CD4-positive, CD25-positive, alpha-beta regulatory T cell (primary cell): ENCODE measurements at places on chromosomes 16 and 17. TPM values are rescaled to one million over a fixed set of nuclear protein-coding genes. Genes with fewer than 3 reads are reported as not detected.
A peak's percentile ranks its signal among the peaks of the same experiment; 100 is the strongest.

DNA sequence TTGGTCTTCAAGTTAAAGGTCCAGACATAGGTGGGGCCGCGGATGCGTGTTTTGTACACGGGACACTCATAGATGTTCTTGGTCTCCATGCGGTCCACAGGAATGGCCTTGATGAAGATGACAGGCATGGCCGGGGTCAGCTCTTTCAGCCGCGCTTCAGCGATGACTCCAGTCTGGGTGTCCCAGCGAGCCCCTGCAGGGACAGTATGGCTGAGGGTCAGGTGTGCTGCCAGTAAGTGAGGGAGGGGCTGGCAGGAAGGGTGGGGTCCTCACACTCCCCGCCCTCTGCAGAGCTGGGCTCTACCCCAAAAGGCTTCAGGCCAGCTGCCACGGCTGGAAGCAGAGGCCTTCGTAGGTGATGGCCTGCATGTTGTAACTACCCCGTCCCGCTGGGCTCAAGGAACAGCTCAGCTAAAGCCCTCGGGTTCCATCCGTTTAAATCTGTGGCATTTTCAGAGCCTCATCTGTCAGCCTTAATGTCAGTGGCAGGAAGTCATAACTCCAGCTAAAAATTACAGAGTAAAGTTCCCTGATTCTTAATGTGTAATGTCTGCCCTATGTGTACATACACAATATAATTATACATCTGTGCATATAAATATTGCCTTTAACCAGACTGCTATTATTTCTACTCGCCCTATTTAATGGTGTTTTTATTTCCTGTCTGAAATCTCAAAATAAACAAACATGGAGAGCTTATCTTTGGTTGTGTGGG is 45.7 kb downstream of the PGS1 start:
- H3K4me1 ChIP-seq = no peaks in the 10 kb centered on the region
- no peaks in the 10 kb centered on the region for H3K27me3 ChIP-seq
- DNase-seq = no peak
- H3K4me3 ChIP-seq = no peak overlapping the region
- H3K27ac ChIP-seq = no peak overlapping the region
- peaks cover 72% of the 10 kb centered on the region for H3K36me3 ChIP-seq

DNA sequence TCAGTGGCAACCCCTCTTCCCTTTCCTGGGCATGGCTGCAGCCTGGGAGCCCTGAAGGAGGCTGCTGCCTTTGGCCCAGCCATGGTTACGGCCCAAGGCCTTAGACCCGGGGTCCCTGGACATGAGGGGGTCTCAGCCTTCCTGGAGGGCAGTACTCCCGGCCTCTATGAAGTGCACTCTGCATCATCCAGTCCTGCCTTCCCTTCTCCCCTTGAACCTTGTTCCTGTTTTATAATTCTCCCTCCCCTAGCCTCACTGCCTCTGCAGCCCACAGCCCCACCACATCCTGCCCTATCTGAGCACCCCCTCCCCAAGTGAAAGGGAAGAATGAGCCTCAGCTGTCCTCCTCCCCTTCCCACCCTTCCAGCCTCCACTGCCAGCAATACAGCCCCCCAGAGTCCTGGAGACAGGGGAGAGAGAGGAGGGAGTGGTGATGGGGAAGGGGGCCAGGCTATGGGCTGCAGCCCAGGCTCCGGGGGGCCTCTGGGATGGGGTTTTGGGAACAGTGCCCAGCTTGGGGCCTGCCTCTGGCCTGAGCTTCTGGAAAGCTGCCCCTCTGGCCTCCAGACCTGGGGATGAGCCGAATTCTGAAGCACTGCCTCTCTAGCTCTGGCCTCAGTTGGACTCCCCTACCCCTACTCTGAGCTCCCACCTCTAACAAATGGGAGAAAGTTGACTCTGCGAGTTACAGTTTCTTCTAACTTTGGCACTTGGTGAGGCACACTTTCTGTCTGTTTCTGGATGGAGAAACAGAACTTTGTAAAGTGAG is 7.6 kb downstream of the CCR7 start:
- no peak overlapping the region for H3K4me3 ChIP-seq
- peaks cover 79% of the 10 kb centered on the region for H3K36me3 ChIP-seq
- peaks cover 82% of the 10 kb centered on the region for H3K4me1 ChIP-seq
- H3K27me3 ChIP-seq = no peaks in the 10 kb centered on the region
- no peak for DNase-seq

GRCh38 chr17:81533339-81534141 is 5.4 kb downstream of the FSCN2 start:
- peaks cover 4% of the 10 kb centered on the region for H3K36me3 ChIP-seq
- no peak overlapping the region for H3K4me3 ChIP-seq
- peaks cover 11% of the 10 kb centered on the region for H3K4me1 ChIP-seq
- H3K27me3 ChIP-seq = peaks cover 3% of the 10 kb centered on the region
- no peak for DNase-seq
- no peak overlapping the region for H3K27ac ChIP-seq

DNA sequence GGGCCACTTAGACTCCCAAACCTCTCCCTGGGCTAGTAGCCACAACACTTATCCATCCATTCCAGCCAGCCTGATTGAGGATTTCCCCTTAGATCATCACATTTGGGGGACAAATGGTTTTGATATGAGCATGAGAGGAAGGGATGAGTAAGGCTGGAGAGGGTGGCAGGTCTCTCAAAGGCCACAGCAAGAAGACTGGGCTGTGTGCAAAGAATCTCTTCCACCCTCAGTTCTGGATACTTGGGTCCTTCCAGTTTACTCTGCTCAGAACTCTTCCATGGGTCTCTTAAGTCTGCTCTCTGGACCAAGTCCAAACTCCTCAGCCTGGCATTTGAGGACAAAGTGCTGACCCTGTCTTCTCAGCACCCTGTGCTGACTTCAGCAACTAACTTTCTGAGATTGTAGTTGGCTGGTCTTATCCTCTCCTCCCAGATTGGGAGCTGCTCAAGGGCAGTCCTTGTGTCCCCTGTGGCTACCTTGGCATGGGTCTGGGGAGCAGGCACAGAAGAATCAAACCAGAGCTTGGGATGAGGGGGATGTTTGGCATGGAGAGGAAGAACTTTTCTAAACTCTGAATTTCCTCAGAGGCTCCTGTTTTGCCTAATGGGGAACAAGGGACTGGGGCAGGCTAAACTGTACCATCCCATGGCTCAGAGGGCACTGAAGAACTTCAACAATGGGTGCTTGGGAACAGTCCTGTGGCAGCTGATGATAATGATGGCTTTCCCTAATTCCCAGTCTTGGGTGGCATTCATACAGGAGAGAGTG is 3.1 kb upstream of the NFATC3 start:
- H3K4me1 ChIP-seq = peaks cover 84% of the 10 kb centered on the region
- H3K36me3 ChIP-seq = no peaks in the 10 kb centered on the region
- no peak for DNase-seq
- peak overlapping the region; percentile 56 for H3K27ac ChIP-seq
- H3K4me3 ChIP-seq = peak overlapping the region; percentile 10

GRCh38 chr17:29664743-29665480 is 42.2 kb upstream of the CORO6 start:
- H3K27me3 ChIP-seq = no peaks in the 10 kb centered on the region
- H3K36me3 ChIP-seq = peaks cover 73% of the 10 kb centered on the region

The KRTAP1-3 gene
- total RNA-seq = not detected

DNA sequence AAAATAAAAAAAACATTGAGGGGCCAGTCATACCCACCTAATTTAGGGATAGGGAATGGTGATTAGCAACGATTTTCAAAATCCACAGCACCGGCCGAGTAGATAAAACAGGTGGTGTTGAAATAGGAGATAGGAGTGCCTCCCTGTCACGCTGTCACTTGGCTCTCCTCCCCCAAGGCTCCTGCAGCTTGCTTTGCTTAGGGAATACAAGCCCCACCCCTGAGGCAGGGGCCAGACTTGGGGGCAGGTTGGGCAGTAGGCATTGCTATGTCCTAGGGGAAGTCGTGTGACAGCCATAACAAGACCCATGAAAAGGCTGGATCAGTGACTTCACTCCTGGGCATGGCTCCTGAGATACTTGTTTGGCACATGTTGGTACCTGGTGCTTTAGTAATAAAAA is 25.8 kb downstream of the POLR2A start:
- H3K27me3 ChIP-seq = no peaks in the 10 kb centered on the region
- no peak for DNase-seq
- peaks cover 91% of the 10 kb centered on the region for H3K36me3 ChIP-seq
- H3K27ac ChIP-seq = no peak overlapping the region
- H3K4me1 ChIP-seq = no peaks in the 10 kb centered on the region
- H3K4me3 ChIP-seq = no peak overlapping the region

- no peak overlapping the region for H3K4me3 ChIP-seq
- H3K36me3 ChIP-seq = no peaks in the 10 kb centered on the region
- H3K4me1 ChIP-seq = no peaks in the 10 kb centered on the region
- H3K27me3 ChIP-seq = no peaks in the 10 kb centered on the region
- no peak for DNase-seq
These were observed 131.0 kb downstream of the C16orf78 start for GRCh38 chr16:49504626-49505025.

DNA sequence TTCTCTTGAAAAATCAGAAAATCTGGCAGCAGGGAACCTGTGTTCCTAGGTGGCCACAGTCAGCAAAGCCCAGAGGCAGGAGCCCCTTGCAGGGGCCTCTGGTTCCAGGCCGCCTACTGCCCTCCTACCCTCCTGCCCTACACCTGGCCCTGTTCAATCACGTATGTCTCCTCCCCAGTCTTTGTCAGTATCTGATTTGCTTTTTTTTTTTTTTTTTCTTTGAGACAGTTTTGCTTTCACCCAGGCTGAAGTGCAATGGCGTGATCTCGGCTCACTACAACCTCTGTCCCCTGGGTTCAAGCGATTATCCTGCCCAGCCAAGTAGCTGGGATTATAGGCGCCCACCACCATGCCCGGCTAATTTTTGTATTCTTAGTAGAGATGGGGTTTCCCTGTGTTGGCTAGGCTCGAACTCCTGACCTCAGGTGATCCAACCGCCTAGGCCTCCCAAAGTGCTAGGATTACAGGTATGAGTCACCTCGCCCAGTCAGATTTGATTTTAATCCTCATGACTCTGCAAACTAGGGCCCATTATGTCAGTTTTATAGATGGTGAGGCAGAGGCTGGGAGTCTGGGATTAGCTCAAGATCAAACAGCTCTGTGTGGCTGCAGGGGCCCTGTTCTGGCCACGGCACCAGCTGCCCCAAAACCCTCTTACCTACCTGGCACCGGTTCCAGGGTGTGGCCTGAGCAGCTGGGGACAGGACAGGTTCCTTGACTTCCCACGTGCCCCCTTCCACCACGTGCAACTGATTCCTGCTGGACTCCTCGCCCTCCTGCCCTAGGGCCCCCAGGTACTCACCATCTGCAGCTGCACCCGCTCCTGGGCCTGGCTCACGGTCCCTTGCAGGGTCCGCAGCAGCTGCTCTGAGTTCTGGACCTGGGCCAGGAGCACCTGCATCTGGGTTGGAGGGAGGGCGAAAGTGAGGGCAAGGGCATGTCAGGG is 14.7 kb downstream of the RABEP2 start:
- no peaks in the 10 kb centered on the region for H3K4me1 ChIP-seq
- H3K27ac ChIP-seq = no peak overlapping the region
- H3K36me3 ChIP-seq = peaks cover 16% of the 10 kb centered on the region
- no peak for DNase-seq
- no peak overlapping the region for H3K4me3 ChIP-seq

- peak overlapping the region; percentile 75 for H3K27ac ChIP-seq
- H3K4me3 ChIP-seq = peak overlapping the region; percentile 38
- H3K4me1 ChIP-seq = peaks cover 30% of the 10 kb centered on the region
- H3K36me3 ChIP-seq = no peaks in the 10 kb centered on the region
These were observed 468.7 kb upstream of the C16orf82 start for GRCh38 chr16:26598061-26598460.

DNA sequence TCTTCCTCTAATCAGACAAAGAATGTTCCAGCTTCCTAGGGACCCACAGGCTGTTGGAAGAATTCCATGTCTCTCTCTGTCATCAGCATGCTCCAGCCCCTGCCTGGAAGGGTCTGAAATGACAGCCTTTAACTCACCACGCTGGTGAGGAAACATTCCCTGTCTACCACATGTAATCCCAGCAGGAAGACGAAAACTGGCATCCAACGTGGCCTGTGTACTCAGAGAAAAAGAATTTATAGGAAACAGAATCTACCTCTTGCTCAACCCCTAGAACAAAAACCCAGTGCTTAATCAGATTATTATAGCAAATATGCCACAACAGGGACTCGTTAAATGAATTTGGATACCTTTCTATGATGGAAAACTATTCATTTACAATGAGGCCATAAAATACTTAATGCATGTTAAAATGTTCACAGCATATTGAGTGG is 147.3 kb upstream of the FOXF1 start:
- no peaks in the 10 kb centered on the region for H3K36me3 ChIP-seq
- no peak for DNase-seq
- H3K27me3 ChIP-seq = no peaks in the 10 kb centered on the region
- no peak overlapping the region for H3K27ac ChIP-seq

- no peak overlapping the region for H3K27ac ChIP-seq
- peaks cover 19% of the 10 kb centered on the region for H3K4me1 ChIP-seq
- DNase-seq = no peak
- H3K4me3 ChIP-seq = no peak overlapping the region
- no peaks in the 10 kb centered on the region for H3K36me3 ChIP-seq
These were observed 5.1 kb downstream of the PIP4K2B start for GRCh38 chr17:38794221-38794620.

- H3K4me1 ChIP-seq = peaks cover 8% of the 10 kb centered on the region
- no peak within 1 kb of the TSS for H3K4me3 ChIP-seq
- DNase-seq = no peak
These were observed at the start of gene TEKT3 for GRCh38 chr17:15341385-15341849. TSS of gene TEKT3 (minus strand) at chr17:15341597. CDS start at chr17:15331585, 10,012 bp downstream.

DNA sequence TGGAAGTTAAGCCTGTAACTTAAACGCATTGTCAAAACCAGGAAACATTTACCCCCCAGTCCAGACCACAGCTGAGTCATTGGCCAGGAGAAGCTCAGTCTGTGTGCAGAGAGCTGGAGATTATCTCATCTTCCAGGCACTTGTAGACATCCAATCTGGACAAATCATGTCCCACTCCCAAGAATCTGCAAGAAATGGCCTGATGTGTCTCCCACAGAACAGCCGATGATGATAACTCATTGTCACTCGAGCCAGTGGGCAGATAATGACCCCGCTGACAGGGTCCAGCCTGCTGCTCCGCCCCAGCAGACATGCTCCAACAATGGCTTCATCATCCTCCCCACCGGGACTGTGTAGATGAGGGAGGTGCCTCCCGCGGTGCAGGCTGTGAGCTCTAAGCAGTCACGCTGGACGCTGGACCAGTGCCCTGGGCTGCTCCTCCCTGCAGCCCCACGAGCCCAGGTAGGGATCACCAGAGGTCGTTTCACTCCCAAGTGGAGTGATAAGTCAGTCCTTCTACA is 322.5 kb downstream of the C16orf95 start:
- no peaks in the 10 kb centered on the region for H3K27me3 ChIP-seq
- DNase-seq = no peak
- no peaks in the 10 kb centered on the region for H3K36me3 ChIP-seq
- H3K4me3 ChIP-seq = no peak overlapping the region
- no peak overlapping the region for H3K27ac ChIP-seq
- no peaks in the 10 kb centered on the region for H3K4me1 ChIP-seq

DNA sequence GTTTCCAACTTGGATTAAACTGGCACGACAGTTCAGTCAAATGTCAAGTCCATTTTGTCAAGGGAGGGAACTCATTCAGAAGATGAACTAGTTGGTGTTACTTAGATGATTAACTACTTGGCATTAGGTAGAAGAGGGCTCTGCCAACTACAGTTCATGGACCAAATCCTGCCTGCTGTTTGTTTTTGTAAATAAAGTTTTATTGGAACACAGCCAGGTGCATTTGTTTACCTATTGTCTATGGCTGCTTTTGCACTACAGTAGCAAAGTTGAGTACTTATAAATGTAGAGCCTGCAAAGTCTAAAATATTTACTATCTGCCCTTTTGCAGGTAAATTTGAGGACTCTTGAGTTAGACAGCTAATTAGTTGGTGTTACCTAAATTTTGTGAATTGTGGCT is 410.0 kb downstream of the MAF start:
- no peak overlapping the region for H3K4me3 ChIP-seq
- DNase-seq = no peak
- no peak overlapping the region for H3K27ac ChIP-seq
- H3K36me3 ChIP-seq = no peaks in the 10 kb centered on the region
